Stimulated activated CD8-positive, alpha-beta memory T cell treated with anti-CD3 and anti-CD28 coated beads, Interleukin-7, amount 100 ng/mL, for 24 hours (primary cell): ENCODE measurements at places on chromosomes 12 and 14.

DNA sequence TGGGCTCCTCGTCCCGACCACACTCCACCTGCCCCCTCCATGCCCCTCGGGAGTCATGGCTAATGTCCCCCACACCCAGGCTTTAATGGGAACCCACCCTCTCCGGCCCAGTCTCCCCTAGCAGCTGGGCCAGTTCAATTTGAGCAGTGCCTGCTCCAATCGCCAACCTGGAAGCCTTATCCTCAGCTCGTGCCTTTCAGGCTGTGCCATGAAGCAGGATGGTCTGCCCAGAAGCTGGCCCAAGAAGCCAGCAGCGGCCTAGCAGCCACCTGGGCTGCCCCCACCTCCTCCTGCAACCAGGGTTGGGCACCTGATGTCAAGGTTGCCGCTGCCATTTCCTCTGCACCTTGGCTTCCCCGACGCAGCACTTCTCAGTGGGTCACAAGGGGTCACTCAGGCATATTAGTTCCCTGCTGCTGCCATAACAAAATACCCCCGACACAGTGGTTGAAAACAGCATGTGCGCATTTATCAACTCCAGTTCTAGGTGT is 2.3 kb upstream of the CLBA1 start:
- no peak for DNase-seq

DNA sequence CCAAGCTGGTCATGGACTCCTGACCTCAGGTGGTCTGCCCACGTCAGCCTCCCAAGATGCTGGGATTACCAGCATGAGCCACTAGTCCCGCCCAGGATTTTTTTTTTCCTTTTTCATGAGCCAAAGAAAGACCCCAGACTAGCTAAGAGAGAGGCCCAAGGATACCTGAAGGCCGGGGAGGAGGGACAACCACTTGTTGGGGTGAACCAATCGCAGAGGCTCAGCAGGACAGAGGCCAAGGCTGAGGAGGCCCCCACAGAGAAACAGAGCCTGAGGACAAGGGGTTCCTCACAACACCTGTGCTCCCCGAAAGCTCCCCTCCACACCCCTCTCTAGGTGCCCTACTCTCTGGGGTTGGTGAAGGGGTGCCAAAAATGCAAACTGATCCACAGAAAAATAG is 1.0 kb upstream of the SERPINA3 start:
- DNase-seq = no peak

GRCh38 chr12:8867786-8868185 is 45.4 kb downstream of the A2ML1 start:
- DNase-seq = no peak

GRCh38 chr12:10747730-10748129 is 24.6 kb upstream of the YBX3 start:
- no peak for DNase-seq
